Cardiac fibroblast (primary cell): ENCODE measurements at places on chromosomes 5 and 9.

GRCh38 chr9:84671586-84672521 lies 2.3 kb downstream of the NTRK2 start:
- DNase-seq = no peak

DNA sequence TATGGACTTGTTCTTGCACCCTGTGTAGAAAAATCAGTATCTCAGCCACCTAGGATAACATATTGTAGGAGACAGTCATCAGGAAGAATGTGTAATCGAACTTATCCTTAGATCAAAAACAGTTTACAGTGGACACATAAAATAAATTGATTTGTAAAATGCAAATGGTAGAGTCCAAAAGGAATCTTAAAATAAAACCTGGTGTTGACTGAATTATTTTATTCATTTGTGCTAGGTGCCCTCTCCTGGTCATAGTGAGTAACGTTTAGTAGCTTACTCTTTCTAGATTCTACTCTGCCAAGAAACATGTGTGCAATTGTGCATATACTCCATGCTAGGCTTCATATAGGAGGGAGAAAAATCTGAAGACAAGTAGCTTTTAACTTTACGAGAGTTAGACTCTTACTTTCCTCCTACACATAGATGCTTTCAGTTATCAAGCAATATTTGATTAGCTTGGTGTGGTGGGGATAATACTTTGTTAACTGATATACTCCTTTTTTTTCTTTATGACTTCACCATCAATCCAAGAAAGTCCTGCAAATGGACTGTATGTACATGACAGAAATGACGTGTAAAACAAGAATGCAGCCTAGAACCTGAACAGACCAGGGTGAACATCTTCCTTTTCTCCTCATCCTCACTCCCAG lies 23.7 kb upstream of the LOX start:
- DNase-seq = peak; percentile 80

DNA sequence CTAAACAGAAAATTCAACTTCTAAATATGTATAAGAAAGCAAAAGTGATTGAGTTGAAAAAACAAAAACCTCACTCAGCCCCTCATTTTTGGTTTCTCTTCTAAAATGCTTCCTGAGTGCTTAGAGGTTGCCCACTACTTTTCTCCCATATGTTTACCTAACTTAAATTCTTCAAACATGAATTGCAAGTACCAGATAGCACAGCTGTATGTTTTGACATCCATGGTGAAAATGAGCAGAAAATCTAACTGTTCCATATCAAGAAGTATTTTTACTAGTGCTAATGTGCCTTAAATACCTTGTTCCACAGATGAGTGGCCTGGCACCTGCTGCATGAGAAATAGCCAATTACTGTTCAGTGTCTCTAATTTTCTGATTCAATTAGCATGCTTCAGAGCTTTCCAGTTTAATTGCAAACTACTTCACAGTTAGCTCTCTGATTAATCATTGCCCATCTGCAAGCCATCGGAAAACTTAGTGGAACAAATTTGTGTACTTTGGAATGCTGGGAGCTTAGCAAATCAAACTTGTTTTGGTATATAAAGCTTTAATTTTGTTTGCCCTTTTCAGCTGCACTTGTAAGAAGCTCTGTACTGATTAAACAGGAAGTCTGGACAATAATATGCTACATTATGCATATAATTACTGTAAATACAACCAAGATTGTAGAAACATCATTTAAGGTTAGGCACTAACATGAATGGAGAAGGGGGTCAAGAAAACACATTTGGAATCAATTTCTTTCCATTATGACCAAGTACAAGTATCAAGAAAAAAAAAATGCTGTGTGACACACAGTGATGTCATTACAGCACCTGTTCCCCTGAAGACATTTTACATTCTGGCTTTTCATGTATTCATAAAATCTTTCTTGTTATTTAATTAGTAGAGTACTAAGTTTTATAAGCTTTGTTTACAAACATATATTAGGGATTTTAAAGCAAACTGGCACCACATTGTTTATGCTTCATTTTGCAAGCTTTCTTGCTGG lies 65.6 kb downstream of the POU5F2 start:
- no peak for DNase-seq

GRCh38 chr9:37030611-37030939 lies 3.5 kb downstream of the PAX5 start:
- DNase-seq = no peak

DNA sequence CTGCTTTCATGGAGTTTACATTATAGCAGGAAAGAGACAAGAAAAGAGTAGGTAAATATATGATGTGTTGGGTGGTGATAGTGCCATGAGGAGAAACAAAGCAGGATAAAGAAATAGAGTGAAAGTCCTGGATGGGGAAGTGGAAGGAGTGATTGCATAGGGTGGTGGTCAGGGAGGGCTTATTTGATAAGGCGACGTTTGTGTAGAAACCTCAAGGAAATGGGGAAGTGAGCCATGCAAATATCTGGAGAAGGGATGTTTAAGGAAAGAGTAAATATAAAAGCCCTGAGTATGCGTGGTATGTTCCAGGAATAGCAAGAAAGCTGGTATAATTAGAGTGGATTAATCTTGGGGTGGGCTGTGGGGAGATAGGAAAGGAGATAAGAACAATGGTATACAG lies 134.7 kb upstream of the SV2C start:
- no peak for DNase-seq

DNA sequence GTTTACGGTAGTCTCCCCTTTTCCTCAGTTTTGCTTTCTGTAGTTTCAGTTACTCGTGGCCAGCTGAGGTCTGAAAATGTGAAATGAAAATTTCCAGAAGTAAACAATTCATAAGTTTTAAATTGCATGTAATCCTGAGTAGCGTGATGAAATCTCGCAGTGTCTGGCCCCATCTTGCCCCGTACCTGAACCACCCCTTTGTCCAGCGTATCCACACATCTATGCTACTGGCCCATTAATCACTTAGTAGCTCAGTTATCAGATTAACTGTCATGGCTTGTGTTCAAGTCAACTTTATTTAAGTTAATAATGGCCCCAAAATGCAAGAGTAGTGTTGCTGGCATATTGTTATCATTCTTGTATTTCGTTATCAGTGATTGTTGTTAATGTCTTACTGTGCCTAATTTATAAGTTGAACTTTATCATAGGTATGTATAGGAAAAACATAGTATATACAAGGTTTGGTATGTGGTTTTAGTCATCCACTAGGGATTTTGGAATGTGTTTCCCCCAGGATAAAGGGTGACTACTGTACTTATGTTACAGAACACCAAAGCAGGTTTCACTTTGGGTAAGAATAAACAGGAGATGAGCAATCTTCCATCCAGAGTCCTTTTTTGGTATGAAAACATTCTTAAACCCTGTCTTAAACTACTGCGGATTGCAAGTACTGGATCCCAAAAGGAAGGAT lies 118.4 kb upstream of the KCNN2 start:
- DNase-seq = peak; percentile 47

DNA sequence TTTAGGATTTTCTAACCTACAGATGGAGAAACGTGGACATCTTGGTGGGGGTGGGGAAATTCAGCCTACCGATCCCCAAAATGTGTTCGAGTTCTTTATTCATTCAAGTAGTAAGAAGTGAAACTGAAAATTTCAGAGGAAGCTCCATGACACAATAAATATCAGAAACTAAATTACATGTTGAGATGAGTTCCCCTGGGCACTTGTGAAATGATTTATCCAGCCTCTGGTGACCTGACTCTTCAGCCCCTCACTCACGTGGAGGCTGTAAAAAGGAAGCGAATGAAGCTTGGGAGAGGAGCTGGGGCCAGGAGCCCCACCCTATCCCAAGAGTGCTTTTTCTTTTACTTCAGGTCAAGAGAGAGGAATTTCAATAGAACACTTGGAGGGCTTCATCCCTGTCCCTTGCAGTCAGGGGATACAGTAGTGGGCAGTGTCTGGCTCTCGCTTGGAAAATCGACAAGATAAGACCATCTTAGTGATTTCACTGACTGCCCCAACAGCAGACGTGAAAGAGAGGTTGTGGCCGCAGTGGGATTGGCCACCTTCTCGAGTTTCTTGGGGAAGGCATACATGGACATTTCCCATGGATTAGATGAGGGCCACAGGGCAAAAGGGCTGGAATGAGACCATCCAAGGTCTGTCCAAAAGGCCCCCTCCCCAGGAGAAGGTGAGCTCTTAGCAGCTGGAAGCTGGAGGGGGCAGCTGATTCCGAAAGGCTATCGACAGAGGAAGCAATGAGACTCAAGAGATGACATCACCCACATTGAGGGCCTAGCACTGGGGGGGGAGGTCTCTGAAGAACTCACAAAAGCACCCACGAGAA lies 76.8 kb upstream of the SH3PXD2B start:
- DNase-seq = no peak

- no peak for DNase-seq
Measured at GRCh38 chr5:1524799-1525623, 1.3 kb upstream of the LPCAT1 start.

GRCh38 chr9:14573319-14573718 lies 119.9 kb downstream of the ZDHHC21 start:
- no peak for DNase-seq

GRCh38 chr5:122163121-122164069 lies 34.0 kb downstream of the ZNF474 start:
- DNase-seq = peak; percentile 97

DNA sequence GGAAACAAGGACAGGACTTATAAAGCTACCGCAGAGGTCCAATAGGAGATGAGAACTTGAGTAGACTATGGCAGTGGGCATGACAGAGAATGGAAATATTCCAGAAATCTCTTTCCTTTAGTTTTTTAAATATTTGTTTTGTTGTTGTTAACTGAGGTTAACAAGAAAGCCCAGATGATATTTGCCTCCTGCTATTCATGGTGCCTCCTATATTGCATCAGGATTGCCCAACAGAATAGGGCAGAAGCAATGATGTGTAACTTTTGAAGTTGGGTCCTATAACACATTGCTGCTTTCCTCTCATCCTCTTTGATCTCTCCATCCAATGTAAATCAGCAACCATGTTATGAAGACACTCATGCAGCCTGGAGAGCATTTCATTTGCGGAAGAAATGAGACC lies 42.8 kb downstream of the PDE4D start:
- no peak for DNase-seq

DNA sequence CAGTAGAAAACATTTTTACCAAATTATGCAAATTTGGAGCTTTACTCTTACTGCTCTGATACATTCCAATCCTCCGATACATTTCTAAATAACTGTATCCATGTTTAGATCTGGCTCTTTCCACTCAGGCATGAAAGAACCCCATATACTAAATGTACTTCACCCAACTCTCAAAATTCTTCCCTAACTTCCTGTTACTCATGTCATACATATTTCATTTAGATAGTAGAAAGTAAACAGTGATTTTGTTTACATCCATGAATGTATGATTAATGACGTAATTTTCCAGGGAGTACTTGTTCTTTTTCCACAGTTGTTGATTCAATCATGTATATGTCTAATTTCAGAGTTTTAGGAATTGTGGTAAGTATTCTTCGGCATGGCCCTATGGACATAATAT lies 1426.5 kb upstream of the C9orf72 start:
- peak; percentile 9 for DNase-seq

GRCh38 chr9:112327718-112328450 lies 5.5 kb downstream of the PTBP3 start:
- DNase-seq = peak; percentile 49

DNA sequence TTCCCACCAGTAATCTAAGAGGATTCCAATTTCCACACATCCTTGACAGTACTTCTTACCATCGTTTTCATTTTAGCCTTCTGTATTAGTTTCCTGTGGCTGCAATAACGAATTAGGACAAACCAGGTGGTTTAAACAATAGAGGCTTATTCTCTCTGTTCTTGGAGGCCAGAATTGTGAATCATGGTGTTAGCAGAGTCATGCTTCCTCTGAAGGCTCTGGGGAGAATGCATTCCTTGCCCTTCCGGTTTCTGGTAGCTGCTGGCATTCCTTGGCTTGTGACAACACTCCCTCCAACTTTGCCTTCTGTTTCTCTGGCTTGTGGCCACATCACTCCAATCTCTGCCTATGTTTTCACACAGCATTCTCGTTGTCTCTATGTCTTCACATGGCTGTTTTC lies 23.5 kb downstream of the RIGI start:
- DNase-seq = peak; percentile 86

GRCh38 chr5:151295138-151295537 lies 8.4 kb downstream of the SLC36A3 start:
- peak; percentile 20 for DNase-seq

- DNase-seq = no peak
Measured at GRCh38 chr9:85871008-85871407, 69.9 kb upstream of the NAA35 start.

DNA sequence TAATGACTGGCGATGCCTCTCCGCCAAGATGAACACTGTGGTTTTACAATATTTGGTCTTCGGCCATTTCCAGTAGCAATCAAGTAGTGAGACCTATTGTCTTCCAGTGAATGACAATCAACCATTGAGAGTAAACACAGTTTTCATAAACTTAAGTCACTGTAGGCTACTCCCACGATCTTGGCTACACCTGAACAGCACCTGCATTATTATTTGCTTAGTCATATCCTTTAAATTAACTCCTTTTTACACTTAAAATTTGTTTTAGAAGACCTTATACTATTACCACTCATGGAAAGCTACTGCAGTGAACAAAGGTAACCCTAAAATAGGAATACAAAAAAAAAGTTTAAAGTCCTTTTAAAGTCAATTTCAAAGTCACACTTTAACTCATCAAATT lies 58.2 kb downstream of the ZNF354C start:
- no peak for DNase-seq

DNA sequence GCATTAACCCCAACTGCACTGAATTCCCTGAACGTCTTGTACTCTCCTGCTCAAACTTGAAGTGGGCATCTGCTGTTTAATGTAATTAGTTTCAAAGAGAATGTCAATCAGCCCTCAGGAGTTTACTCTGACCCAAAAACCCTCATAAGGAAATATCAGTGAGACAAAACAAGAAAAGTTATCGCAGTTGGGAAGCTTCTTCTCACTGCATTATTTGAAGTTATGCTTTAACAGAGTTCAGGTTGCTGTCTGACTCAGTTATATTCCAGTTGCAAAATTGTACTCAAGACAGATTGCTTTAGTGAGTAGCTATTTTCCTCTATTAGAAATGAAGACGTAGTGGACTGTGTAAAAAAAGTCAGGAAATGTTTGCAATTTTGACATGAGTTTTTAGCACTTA lies 52.1 kb downstream of the PPIC start:
- no peak for DNase-seq

DNA sequence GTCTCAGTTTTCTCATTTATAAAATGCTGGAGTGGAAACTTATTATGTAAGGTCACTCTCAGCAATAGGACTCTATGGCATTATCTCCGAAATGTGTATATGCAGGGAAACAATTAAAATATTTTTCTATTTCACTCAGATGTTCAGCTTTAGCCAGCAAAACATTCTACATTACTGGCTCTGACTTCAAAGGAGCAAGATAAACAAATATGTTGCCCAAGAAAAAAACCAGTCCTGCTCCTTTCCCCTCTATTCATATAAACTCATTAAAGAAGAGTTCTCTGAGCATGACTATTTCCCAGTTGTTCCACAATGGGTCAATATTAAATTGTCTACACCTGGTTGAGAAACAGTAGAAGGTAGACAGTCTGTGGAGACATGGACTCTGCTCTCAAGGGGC lies 155.0 kb downstream of the NPR3 start:
- DNase-seq = no peak

- DNase-seq = peak; percentile 63
Measured at GRCh38 chr9:124222918-124223720, 34.6 kb upstream of the NEK6 start.

GRCh38 chr9:22650145-22650544 lies 203.5 kb downstream of the DMRTA1 start:
- no peak for DNase-seq

- DNase-seq = peak; percentile 26
Measured at GRCh38 chr5:141528291-141528984, 39.6 kb downstream of the PCDHGC5 start.
